Substantia nigra (tissue), 51 donors: ENCODE measurements at places on chromosomes 3 and 15.

DNA sequence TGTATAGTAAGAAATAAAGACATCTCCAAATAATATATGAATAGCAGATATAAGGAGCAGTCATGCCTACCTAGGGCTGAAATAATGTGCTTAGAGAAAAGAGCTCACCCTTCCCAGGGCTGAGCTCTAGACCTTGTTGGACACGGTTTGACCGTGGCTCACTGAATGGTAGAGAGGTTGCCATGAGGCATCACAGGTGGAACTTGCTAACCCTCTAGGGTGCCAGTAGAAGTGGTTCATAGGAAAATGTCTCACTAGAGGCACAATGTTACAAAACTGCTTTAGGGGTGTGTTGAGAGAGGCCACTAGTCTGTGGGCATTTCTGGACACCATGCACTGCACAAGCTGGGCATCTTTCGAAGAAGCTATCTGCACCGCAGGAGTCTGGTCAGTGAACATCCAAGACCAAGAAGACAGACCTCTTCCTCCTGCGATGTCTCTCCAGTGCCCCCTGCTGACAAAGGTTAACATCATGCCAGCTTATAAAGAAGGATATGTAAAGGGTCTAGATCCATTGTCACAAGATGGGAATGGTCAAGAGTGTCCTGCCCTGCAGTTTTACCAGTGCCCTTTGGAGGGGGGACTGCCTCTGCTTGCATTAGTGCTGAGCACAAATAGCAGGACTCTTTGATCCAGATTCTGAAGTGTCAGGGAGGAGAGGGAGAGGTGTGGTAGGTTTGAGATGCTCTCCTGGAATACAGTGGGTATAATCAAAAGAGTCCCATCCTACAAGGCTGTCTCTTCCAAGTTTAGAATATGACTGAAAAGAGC lies 266.8 kb downstream of the ZNF385D start:
- peak; percentile 31 for DNase-seq

GRCh38 chr3:46368569-46368968 lies 2.2 kb upstream of the CCR5 start:
- DNase-seq = no peak

- DNase-seq = no peak
These were observed 23.4 kb downstream of the WHAMM start for GRCh38 chr15:82832601-82833361.

DNA sequence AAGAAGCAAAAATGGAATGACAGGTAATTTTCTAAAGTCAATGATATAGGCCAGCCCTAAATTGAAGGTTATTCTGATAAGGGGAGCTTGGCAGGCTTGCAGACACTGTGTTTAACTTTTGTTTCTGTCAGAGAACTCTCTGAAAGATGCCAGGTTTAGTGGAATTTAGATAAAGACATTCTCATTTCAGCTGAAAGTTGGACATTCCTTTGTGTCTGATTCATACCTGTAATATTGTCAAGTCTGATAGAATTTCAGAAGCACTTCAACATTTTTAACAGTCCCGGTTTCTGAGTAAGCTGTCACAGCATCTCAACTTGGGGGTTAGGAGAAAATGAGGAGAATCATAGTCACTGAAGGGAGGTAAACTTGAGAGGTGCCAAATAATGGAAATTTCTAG lies 84.0 kb downstream of the DIPK2A start:
- DNase-seq = no peak

DNA sequence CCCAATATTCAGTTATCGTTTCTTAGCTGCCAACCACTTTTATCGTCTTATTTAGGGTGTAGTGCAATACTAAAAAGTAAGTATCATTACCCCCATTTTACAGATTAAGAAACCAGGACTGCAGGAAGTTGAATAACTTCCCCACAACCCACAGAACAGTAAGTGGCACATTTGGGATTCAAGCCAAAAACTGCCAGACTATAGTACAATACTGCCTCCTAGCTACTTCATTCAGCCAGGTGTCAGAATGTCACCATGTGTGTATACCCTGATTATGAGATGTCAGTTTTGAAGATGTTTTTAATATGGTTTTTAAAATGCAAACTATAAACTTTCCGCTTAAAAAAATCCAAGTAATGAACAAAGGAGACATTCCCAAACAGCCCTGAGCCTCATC lies 74.2 kb upstream of the PROK2 start:
- no peak for DNase-seq

DNA sequence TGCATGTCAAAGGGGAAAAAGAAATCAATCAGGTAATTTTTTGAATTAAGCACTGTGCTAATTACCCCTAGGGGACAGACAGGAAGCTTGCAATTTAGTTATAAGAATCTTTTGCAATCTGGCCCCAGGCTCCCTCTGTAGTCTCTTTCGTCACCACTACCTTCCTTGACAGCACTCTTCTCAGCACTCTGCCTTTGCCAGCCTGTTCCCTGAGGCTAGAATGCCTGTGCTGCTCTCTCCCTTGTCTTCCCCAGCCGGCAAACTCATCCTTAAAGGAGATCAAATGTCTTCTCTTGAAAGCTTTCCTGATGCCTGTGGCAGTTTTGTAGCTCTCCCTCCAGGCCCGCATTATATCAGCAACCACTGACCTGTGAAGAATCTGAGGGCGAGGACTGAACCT lies 32.4 kb upstream of the PRTG start:
- no peak for DNase-seq

DNA sequence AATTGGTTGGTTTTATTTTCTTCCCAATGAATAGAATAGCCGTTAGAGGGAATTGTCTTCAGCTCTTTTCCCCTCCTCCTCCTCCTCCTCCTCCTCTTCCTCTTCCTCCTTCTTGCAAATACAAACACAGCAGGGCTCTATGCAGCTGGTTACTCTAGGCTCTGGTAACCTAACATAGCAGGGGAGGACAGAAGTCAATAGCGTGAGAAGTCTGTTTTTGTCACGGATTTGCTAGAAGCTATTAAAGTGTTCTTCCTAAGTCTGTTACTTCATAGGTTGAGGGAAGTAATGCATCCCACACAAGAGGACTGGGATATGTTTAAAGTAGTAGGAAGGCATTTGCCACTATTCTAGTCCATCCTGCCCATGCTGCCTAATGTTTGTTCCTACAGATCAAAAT lies 374.7 kb upstream of the TPRG1 start:
- DNase-seq = no peak

- DNase-seq = no peak
These were observed 14.5 kb downstream of the APBA2 start for GRCh38 chr15:28900041-28900891.

DNA sequence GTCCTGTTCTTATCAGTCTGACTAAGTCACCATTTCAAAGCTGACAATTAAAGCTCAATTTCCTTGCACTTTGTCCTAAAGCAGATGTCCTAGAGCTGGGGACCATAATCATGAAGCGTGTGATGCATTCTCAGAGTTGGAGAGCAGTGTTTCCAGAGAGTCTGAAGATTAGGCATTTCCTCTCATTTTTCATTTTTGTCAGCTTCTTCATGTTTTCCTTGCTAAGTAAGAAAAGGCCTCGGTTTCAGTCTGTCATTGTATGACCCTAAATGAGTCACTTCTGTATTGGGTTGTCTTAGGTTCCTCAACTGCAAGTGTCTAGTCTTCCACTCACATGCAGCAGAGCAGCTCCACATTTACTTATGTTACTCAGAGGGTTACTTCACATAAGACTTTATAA lies 257.2 kb upstream of the TPRG1 start:
- DNase-seq = no peak

GRCh38 chr3:167450675-167451074 lies 23.2 kb downstream of the SERPINI2 start:
- DNase-seq = no peak

- DNase-seq = no peak
These were observed 269.0 kb downstream of the ABHD5 start for GRCh38 chr3:43959498-43960447.

DNA sequence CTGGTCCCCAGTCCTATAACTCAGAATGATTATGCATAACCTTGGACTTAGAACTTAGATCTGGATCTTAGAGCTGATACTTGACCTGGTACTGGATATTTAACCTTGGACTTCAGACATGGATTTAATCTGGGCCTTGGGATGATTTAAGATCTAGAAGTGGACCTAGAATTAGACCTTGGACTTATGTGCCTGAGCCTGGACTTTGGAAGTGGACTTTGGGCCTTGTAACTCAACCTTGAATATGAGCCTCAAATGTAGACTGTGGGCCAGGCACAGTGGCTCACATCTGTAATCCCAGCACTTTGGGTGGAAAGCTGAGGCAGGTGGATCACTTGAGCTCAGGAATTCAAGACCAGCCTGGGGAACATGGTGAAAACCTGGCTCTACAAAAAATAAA lies 46.1 kb downstream of the ZNF589 start:
- DNase-seq = no peak

- no peak for DNase-seq
These were observed 60.0 kb upstream of the STT3B start for GRCh38 chr3:31472479-31473390.

DNA sequence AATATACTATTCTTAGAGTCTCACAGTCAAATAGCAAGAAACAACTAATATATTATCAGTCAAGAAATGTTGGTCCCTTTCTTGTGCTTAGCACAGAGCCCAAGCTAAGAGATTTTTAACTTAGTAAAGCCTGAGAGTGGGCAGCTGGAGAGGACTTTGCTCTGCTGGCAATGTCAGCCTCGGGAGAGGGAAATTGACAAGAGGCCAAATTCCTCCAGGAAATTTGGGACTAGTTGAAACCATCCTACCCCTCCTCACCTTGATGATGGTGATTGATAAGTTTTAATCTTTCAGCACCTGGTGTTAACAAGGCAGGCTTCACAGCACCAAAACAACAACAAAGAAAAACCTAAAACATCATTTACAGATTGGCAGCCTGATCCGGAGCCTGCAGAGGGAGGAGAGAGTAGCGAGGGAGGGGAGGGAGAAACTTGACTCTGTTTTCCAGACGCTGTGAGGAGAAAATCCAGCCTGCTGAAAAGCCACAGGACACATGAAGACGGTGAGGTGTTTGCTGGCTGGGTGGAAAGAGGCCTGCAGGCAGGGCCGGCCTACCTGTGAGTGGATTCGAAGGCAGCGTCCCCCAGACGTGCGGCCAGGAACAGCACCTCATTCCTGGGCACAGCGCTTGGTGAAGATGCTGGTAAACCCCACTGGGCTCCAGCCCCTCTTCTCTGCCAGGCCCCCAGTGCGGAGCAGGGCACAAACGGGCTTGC lies 150.9 kb downstream of the LRRC28 start:
- no peak for DNase-seq

GRCh38 chr3:67655364-67656121 lies 1.1 kb upstream of the SUCLG2 start:
- peak; percentile 4 for DNase-seq

DNA sequence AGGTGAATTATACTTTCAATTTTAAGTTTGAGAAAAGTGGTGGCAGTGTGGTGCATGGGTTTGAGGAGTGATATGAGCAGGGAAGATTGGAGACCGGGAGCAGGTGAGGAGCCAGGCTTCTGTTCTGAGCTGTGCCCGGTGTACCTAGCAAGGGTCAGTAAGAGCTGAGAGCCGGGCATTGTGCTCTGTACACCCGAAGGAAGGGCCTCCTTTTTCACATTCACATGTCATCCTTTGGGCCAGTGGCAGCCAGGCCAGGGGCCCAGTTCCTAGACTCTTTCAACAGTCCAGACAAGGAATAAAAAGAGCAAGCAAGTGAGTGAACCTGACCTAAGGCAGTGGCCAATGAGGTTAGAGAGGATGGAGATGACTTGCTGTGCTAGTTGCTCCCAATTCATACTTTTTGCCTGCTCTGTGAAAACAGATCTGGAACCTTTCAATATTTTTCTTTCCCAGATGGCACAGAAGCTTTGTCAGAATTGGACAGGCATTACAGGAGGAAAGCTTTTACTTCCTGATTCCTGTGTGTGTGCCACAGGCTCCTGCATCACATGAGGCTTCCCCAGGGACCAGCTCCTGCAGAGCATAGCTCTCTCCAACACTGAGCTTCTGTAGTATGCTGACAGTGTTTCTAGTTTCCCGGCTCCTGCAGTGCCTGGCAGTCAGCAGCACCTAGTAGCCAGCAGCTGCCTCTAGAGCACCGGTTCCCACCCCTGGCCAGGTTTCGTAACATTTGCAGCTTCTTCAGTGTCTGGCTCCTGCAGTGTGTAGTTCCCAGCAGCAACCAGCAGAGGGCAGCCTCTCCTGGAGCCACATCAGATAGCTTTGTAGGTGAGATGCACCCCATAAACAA lies 5.3 kb upstream of the TRA2B start:
- DNase-seq = peak; percentile 81

DNA sequence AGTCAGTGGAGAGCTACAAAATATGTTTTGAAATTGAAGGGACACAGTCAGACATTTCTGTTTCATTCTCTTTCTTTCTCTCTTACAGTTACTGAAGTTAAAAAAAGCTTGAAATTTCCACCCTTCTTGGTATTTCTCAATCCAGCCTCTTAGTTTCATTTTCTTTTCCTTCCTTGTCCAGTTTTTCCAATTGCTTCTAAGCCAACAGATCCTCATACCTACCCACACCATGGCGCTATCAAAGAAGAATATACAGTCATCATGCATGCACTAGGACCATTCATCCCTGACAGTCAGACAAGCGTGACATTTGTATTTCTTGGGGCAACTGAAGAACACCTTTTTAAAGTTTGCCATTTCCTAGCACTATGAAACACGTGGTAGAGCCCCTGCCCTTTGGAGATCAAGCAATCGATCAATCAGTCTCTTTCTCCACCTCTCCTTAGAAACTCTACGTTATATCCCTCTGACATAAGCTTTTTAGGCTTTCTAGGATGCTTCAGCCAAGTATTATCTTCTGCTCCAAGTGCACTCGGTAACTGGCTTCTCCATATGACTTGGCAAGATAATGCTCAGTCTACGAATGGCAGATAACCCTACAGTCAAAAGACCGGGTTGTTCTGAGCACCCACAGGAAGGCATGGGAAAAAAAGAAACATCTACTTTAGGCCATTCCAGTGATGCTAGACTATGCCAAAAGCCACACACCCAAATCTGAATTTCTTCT lies 65.4 kb downstream of the FBN1 start:
- no peak for DNase-seq

GRCh38 chr3:160773722-160774121 lies 17.7 kb downstream of the PPM1L start:
- DNase-seq = no peak

- DNase-seq = no peak
These were observed 270.9 kb downstream of the RPLP1 start for GRCh38 chr15:69723404-69724096.

DNA sequence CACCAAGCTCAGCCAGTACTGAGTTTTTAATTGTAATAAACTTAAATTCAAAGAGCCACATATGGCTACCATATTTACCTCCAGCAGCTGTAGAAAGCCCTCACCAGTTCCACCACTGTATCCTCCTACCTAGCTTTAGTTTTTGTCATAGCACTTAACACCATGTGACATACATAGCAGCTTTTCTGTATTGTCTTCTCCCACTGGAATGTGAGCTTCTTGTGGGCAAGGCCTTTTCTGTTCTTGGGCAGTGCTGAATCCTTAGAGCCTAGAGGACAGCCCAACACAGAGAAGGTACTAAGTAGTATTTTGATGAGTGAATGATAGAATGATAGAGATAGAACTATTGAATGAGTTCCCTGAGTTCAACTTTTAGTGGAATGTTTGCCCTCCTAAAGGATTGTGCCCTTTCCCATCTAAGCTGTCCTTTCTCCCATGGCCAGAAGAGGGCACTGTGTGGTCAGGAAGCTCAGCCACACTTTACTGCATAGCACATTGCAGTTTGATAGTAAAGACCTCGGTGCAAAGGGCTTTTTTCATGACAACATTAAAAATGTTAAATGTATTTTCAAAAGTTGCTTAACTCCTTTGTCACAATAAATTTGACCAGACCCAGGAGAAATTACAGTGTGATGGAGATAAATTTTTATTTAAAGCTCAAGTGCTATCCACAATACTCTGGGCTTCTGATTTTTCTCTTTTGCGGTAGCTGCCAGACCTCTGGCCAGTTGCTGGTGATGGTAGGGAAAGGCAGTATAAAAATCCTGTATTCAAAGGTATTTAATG lies 115.8 kb downstream of the GHSR start:
- peak; percentile 23 for DNase-seq

- DNase-seq = no peak
These were observed 117.9 kb downstream of the MECOM start for GRCh38 chr3:169545606-169546005.
